ENCODE measurements at places on chromosomes 5 and 9.

GRCh38 chr9:20981486-20981885 is 50.0 kb downstream of the HACD4 start:
- no peak for DNase-seq

- DNase-seq: no peak
Measured at GRCh38 chr5:80341016-80341775, 21.4 kb downstream of the SPZ1 start.

- no peak for DNase-seq
Measured at GRCh38 chr9:114985959-114986501, 55.6 kb upstream of the TNFSF8 start.

GRCh38 chr5:76007904-76008303 is 75.3 kb upstream of the SV2C start:
- no peak for DNase-seq

DNA sequence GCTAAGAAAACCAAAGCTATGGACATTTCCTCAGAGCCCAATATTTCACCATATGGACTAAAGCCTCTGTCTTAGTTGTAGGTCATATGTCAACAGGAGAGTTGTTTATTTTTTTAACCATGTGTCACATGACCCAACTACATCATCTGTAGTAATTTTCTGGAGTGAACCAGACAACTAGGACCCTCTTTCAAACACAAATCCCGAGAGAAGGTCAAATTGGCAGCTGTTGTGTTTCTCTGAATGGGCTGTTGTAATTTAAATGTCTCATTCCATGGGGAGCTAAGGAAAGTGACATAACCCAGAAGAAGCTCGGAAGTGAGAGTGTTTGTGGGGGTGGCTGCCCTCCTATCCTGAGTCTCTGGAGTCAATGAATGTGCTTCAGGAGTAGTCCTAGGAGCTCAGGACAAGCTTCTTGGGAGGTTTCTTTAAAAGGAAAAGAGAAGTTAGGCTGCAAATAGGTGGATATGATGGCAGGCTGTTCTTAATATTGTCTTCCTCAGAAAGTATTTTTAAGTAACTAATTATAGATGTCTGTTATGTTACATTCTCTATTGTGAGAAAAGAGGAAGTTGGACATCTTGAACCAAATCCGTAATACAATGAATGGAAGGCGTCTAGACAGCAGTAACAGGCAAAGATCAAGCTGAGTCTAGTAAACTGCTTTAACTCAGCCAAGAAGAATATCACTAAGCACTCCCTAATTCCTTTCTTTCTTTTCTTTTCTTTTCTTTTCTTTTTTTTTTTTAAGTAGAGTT is 50.1 kb downstream of the TMEM167A start:
- no peak for DNase-seq
